NCI-H2029 (cell line): ENCODE measurements at places on chromosomes 7 and 10.

- no peak for DNase-seq
Measured at GRCh38 chr7:155665957-155666287, 21.5 kb downstream of the RBM33 start.

- no peak for DNase-seq
Measured at GRCh38 chr7:34031156-34031555, 125.8 kb downstream of the BMPER start.

- no peak for DNase-seq
Measured at GRCh38 chr7:109956916-109957315, 1134.0 kb upstream of the LRRN3 start.

GRCh38 chr10:132637477-132638129 is 100.0 kb downstream of the INPP5A start:
- DNase-seq: no peak

GRCh38 chr7:27245124-27245797 is 2.7 kb downstream of the EVX1 start:
- DNase-seq: no peak

DNA sequence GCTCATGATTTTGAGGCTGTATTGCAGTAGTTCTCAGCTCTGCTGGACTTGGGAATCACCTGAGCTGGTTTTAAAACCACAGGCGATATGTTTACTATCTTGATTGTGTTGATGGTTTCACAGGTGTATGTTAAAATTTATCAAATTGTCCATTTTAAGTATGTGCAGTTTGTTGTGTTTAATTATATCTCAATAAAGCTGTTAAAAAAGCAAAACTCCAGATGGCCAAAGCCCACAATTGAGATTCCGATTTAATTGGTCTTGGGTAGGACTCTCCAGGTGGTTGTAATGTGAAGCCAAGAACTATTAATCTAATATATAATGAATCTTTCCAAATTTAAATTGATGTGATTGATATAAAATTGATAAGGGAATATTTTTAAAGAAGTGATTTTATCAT is 48.6 kb downstream of the NRCAM start:
- DNase-seq: no peak

DNA sequence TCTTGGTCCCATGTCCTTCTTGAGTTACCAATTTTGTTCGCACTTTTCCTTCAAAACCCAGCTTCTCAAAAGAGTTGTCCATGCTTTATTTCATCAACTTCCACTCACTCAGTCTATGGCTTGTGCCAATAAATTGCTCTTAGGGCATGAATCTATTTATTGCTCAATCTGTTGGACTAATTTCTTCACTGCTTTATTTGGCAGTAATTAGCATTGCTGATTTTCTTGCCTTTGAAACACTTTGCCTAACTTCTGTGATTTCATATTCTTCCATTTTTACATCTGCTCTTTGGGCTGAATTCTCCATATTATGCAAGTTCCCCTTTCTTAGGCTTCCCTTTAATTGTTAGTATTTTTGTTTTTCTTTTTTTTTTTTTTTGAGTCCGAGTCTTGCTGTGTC is 16.8 kb downstream of the DLD start:
- DNase-seq: no peak

DNA sequence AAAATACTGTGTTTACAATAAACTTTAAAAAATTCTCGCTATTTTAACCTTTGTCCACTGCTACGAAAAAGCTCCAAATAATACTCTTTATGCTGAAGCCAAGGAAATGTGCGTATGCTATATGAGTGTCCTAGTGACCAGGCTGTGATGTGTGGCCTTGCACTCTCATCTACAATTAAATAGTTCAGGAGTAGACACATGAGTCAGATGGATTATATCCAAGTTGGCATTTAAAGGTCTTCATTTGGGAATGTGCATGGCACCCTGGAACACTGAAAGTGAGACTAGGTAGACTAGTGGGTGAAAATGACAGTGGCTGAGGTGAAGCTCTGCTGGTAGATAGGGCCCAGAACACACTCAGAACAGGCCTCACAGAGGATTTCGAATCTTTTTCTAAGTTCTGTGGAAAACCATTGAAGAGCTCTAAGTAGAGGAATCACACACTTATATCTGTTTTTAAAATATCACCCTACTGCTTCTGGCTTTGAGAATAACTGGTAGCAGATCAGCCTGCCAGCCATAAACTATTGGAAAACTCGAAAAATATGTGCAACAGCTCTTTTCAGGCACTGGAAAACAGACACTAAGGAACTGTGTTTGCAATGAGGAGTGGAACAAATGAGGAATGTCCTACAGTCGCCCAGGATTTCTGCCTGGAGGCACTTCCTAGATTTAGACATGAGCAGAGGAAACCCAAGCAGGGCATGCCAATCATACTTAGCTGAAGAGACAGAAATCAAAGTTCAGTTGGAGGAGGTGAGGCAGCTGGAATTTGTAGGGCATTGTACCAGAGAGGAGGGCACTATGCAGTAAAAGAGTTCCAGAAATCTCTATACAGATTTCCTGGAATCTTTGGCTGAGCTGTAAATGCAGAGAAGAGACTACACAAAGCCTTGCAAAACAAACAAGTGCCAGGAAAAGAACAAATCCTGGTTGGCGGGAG is 603.8 kb upstream of the LRRTM3 start:
- no peak for DNase-seq
